ENCODE measurements at places on chromosomes 2 and 18.

DNA sequence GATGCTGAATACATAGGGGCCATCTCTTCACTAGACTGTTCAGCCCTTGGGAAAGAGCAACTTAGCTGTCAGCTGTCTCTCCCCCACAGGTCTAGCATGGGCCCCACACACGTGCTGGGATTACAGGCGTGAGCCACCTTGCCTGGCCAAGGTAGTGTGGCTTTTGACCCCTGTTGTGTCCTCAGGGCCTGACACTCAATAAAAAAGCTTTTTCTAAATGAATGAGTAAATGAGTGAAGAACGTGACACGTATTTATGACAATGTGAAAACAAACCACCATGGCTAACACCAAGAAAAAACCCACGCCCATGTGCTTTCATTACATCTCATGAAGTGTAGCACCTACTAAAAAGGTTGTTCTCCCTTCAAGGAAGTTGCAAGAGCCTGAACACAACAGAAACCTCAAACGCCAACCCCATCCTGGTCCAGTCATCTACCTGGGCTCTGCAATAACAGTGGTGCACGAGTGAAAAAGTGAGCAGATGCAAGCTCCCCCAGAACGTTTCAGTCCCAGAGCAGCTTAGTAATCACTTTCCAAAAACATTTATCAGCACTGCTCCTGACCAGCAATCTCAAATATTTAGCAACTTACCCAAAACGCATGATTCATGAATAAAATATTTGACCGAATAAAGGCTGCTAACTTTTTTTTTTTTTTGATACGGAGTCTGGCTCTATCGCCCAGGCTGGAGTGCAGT lies 3.4 kb downstream of the WDFY1 start:
- no peak for DNase-seq

- DNase-seq: no peak
Observed at GRCh38 chr18:30328839-30329238, 713.7 kb downstream of the DSC3 start.

- peak; percentile 45 for DNase-seq
Observed at GRCh38 chr2:177799531-177799930, 273.0 kb downstream of the PDE11A start.

DNA sequence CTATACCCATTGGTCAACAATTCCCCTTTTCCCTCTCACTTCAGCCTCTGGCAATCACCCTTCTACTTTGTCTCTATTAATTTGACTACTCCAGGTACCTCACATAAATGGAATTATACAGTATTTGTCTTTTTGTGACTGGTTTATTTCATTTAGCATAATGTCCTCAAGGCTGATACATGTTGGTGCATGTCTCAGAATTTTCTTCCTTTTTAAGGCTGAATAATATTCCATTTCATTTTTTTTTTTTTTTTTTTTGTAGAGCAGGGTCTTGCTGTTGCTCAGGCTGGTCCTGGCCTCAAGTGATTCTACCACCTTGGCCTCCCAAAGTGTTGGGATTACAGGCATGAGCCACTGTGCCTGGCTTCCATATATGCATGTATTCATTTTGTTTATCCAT lies 1.9 kb downstream of the FKBP7 start:
- DNase-seq: no peak

- DNase-seq: no peak
Observed at GRCh38 chr2:191204433-191204832, 40.8 kb upstream of the MYO1B start.
